ENCODE measurements at places on chromosomes 7 and 10. TPM values are rescaled to one million over a fixed set of nuclear protein-coding genes. Genes with fewer than 3 reads are reported as not detected.

GRCh38 chr10:85614566-85614965, 752.0 kb downstream of the GRID1 start:
- DNase-seq: no peak

- no peak for DNase-seq
Observed at GRCh38 chr7:43698460-43699255, 30.7 kb downstream of the COA1 start.

DNA sequence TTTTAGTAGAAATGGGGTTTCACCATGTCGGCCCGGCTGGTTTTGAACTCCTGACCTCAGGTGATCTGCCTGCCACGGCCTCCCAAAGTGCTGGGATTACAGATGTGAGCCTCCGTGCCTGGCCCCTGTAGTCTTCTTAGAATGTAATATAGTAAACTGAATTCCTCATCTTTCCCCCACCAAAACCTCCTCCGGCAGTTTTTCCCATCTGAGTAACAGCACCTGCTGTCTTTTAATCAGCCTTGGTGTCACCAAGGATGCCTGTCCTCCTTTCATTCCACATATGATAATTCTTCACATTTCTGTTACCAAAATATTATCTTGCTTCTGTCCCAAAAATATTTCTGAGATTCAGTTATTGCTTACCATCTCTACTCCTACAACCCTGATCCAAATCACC, 80.2 kb downstream of the ZEB1 start:
- DNase-seq: no peak

DNA sequence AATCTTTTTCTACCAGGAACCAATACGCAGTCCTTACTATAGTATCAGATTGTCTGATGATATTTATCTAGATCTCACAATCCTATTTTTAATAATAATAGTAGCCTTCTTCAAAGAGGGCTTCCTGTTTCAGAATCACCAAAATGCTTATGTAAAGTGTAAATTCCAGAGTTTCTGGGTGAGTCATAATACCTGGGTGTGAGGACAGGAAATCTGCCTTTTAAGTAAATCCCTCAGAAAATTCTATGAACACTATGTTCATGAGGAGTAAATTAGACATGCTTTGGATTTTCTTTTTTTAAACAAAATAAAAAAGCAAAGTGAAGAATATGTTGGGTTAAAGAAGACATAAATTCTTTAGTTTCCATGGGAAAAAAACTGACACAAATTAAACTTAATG, 20.5 kb downstream of the DKK1 start:
- DNase-seq: no peak

GRCh38 chr10:23081221-23081750, 14.1 kb upstream of the MSRB2 start:
- DNase-seq: no peak

DNA sequence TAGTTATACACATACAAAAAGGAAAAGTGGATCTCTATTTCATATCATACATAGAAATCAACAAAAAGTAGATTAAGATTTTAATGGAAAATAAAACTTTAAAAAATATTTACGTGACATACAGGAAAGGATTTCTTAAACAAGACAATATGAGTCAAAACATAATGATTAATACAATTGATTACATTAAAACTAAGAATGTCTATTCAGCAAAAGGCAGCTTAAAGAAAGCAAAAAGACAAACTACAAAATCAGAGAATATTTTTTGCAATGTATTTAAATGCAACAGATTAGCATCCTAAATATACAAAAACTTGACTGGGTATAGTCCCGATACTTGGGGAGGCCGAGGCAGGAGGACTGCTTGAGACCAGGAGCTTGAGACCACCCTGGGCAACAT, 50.5 kb downstream of the VAX1 start:
- no peak for DNase-seq

- DNase-seq: no peak
Observed at GRCh38 chr10:131574707-131575430, 263.3 kb upstream of the TCERG1L start.

- no peak for DNase-seq
Observed at GRCh38 chr10:131697476-131698128, 203.2 kb upstream of the PPP2R2D start.

The POLD2 gene
- 195 TPM for total RNA-seq

The LRMDA gene
- 1.2 TPM for total RNA-seq

The MOGAT3 gene
- total RNA-seq: 0.23 TPM

The TAS2R16 gene
- total RNA-seq: not detected

All from Panc1 (cell line).